ENCODE measurements at places on chromosomes 16 and 17. TPM values are rescaled to one million over a fixed set of nuclear protein-coding genes. Genes with fewer than 3 reads are reported as not detected.

Gene SMIM36
- polyA plus RNA-seq, result not detected

Gene HNF1B
- not detected for polyA plus RNA-seq

Gene TAT
- polyA plus RNA-seq, result not detected

- no peaks in the 10 kb centered on the region for H3K4me1 ChIP-seq
- DNase-seq, result no peak
- no peaks in the 10 kb centered on the region for H3K36me3 ChIP-seq
- H3K27ac ChIP-seq, result no peak overlapping the region
Measured at GRCh38 chr17:66426397-66427033, 124.1 kb downstream of the PRKCA start.

GRCh38 chr17:7019839-7020519, 2.9 kb upstream of the BCL6B start:
- peaks cover 42% of the 10 kb centered on the region for H3K4me1 ChIP-seq
- H3K36me3 ChIP-seq, result peaks cover 8% of the 10 kb centered on the region
- peaks cover 24% of the 10 kb centered on the region for H3K27me3 ChIP-seq
- H3K4me3 ChIP-seq, result peak overlapping the region; percentile 61
- H3K27ac ChIP-seq, result peak overlapping the region; percentile 97
- peak; percentile 69 for DNase-seq

- no peaks in the 10 kb centered on the region for H3K36me3 ChIP-seq
- H3K27me3 ChIP-seq, result no peaks in the 10 kb centered on the region
- H3K4me3 ChIP-seq, result no peak overlapping the region
- DNase-seq, result no peak
Measured at GRCh38 chr16:79045191-79045590, 555.3 kb downstream of the MAF start.

- no peak overlapping the region for H3K27ac ChIP-seq
- peaks cover 19% of the 10 kb centered on the region for H3K4me1 ChIP-seq
Measured at GRCh38 chr16:56515665-56516064, 4.2 kb downstream of the BBS2 start.

GRCh38 chr17:74807925-74808324, 31.8 kb upstream of the NAT9 start:
- H3K27ac ChIP-seq, result no peak overlapping the region
- peaks cover 5% of the 10 kb centered on the region for H3K4me1 ChIP-seq
- H3K27me3 ChIP-seq, result no peaks in the 10 kb centered on the region
- peaks cover 6% of the 10 kb centered on the region for H3K36me3 ChIP-seq

Measured in heart left ventricle (tissue), 16 donors.